Putamen (tissue), 1 donor: ENCODE measurements at places on chromosomes 1 and 21.

DNA sequence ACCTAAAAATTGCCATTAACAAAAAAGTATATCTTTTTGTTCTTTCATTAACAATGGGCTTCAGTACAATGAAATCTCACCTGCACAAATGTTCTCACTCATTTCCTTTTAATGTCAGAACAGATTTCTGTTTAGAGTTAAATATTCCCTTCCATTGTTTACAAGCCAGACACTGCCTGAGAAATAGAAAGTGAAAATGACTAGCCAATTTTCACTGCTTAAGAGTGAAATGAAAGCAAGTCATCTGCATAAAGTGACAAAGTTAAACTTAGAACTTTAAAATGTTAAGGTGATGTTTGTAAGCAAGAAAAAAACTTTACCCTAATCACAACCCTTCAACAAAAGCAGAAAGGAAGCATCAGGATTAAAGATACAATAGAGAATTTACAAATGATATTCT lies 27.5 kb downstream of the COA6 start:
- no peak for DNase-seq

GRCh38 chr1:97137862-97138514 lies 416.4 kb downstream of the PTBP2 start:
- peak; percentile 83 for DNase-seq

- DNase-seq: no peak
These were observed 144.6 kb upstream of the COL6A1 start for GRCh38 chr21:45836694-45837670.

GRCh38 chr1:96837057-96837780 lies 115.6 kb downstream of the PTBP2 start:
- DNase-seq: no peak
